ENCODE measurements at places on chromosomes 6 and 20.

DNA sequence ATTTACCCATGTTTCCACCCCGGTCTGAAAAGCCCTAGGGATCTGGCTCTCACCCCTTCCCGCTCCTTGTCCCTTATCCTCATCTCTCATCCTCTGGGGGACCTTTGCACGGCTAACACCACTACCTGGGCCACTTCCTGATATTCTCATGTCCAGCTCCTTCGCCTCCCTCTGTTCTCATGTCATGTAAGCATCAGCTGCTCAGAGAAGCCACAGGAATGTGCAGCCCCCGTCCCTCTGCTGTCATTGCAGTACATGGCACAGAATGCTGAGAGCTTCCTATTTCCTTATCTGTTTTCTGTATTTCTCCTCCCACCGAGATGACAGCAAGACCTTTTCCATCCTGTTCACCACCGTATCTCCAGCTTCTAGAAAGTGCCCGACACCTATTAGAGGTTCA lies 102.4 kb downstream of the MTHFD1L start:
- DNase-seq: no peak

- no peak for DNase-seq
Observed at GRCh38 chr6:33877982-33878535, 74.3 kb upstream of the MLN start.

DNA sequence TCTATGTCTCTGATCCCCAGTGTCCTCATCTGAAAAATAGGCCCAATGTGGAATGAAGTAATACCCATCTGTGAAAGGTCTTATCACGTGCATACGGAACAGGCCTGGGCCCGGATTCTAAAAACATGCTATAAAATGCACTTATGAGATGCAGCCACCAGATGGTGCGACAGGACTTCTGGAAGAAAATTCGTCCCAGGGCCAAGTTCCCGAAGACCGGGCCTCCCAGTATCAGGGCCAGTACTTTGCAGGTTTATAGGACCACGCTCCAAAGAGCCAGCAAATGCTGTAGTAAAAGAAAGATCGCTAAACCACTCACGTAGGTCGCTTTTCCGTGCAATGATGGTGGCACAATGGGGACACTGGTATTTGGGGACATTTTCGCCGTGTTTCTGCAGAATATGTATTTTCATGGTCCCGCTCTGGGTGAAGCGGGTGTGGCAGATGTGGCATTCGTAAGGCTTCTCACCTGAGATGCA lies 10.6 kb downstream of the CTCFL start:
- no peak for DNase-seq

DNA sequence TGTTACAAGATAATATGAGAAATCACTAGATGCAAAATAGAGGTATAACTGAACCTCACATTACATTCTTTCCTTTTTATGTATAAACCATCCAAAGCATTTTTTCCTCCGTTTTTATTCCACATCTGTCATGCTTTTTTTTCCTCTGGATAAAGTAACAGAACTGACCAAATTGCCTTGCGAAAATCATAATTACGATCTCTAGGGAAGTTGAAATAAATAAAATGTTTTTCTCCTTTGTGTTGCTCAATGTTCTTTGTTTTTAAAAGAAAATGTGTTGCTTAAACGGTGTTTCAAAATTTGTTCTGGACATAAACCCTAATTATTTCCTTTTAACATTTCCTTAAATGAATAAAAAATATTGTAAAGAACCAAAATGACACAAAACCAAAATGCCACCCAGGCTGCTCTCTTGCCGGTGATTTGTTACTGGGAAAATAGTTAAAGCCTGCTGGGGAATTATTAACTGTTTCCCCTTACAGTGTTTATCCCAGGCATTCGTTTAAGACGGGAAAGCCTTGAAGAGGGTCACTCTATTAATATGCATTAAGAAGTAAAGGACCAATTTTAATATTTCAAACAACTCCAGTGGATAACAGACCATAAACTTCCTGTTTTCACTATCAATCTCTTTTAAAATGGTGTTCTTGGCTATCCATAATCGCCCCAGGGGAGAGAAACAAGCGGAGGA lies 1.7 kb upstream of the ADGRB3 start:
- DNase-seq: no peak

GRCh38 chr20:40009542-40009941 lies 679.5 kb downstream of the MAFB start:
- DNase-seq: no peak

- no peak for DNase-seq
Observed at GRCh38 chr20:32468860-32469259, 110.7 kb downstream of the ASXL1 start.

DNA sequence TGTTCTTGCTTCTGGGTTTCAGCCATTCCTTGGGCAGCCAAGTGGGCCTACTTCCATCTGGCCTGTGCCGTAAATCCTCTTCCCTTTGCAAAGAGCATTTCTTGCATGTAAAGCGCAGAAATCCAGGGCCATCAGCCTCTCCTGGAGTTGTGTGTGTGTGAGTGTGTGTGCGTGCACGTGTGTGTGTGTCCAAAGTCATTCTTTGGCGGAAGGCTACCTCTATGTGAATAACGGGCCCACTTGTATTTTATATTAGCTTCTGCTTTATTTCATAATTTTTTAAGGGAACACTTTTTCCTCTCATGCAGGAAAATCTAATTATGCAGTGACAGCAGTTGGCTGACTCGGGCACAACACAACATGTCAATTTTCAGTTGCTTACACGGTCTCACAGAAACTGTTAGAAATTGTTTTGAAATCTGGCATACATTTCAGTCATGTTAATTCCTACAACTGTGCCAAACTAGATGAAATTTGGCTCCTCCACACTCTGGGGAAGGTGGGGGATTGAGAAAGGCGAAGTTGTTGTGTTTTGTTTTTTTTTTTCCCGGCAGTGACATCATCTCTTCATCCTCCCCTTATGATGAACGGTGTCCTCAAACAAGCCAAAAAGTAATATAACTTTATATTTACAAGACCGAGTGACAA lies 223.7 kb upstream of the TSHZ2 start:
- DNase-seq: no peak

GRCh38 chr20:62437927-62438326 lies 10.6 kb upstream of the RBBP8NL start:
- no peak for DNase-seq

DNA sequence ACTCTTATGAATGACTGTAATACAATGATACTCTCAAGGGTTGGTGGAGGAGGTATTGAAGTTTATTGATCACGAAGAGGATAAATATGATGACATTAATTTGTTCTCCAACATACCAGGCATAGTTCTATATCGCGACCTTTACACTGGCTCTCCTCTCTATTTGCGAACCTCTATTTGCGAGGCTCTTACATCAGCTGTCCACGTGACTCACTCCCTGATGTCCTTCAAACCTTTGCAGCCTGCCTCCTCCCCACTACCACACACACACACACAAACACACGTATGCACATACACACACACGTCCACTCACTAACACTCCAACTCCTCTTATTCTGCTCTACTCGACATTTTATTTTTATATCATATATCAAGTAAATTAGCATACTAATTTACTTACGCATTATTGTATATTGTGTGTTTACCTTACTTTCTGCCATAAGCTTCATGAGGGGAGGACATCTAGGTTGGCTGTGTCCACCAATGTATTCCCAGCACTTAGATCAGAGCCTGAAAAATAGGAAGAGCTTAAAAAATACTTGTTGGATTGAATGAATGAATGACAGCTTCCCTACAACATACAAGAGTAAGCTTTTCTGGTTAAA lies 53.3 kb upstream of the TNFRSF21 start:
- DNase-seq: no peak

GRCh38 chr6:161727083-161727833 lies 453.4 kb upstream of the AGPAT4 start:
- no peak for DNase-seq

All from NCI-H1048 (cell line).